ENCODE measurements at places on chromosomes 5 and 9. TPM values are rescaled to one million over a fixed set of nuclear protein-coding genes. Genes with fewer than 3 reads are reported as not detected.

- no peak for DNase-seq
Observed at GRCh38 chr9:136804509-136805206, 3.1 kb upstream of the RABL6 start.

DNA sequence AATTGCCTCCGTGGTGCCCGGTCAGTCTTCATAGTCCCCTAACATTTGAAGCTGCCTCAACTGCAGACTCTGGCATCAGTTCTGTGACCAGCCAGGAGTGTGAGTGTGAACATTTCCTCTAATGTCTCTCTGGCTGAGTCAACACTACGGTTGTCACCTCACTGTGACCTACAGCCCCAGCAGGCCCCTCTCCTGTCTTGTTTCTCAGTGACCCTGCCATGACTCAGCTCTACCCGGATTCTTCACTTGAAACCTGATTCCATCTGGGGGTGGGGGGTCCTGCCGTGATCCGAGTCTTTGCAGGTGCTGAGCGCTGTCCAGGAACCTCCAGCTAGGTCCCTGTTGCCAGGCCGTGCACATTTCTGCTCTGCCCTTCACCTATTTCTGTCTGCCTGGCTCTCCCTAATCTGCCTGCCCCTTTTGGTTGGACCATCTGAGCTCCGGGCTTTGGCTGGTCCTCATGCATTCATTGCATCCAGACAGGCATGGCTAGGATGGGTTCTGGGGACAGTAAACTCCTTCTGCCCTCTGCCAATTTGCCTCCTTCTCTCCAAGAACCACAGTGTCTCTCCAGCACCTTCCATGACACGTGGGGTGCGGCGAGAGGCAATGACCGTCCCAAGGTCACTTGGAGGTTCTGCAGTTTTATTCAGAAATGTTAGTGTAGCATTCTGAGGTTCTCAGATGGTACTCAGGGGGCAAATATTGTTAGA is 24.2 kb downstream of the STC2 start:
- DNase-seq: peak; percentile 76

DNA sequence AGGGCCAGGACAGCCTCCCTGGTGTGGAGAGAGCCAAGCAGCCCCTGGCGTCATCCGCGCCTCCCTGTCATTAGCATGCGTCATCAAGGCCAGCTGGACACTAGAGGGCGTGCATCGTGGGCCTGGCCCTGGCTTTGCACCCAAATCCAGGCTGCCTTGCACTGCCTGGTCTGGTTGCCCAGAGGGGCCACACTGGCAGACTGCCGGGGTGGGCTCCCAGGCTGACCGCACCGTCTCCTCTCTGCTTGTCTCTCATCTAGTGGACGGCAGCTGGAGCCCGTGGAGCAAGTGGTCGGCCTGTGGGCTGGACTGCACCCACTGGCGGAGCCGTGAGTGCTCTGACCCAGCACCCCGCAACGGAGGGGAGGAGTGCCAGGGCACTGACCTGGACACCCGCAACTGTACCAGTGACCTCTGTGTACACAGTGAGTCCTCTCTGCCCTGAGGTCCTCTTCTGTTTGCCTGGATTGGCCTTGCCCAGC is 29.0 kb downstream of the HK3 start:
- DNase-seq: peak; percentile 87

GRCh38 chr5:1330847-1331831 is 13.8 kb downstream of the CLPTM1L start:
- DNase-seq: no peak

Gene WNK2
- 16.7 TPM for total RNA-seq

GRCh38 chr9:78879324-78880100 is 582.6 kb downstream of the PSAT1 start:
- no peak for DNase-seq

Gene MED27
- 15.1 TPM for total RNA-seq

- no peak for DNase-seq
Observed at GRCh38 chr5:173742432-173742816, 126.0 kb upstream of the BOD1 start.

- no peak for DNase-seq
Observed at GRCh38 chr9:36051317-36051716, 14.6 kb downstream of the RECK start.

Gene UBE2R2
- total RNA-seq: 68.3 TPM

DNA sequence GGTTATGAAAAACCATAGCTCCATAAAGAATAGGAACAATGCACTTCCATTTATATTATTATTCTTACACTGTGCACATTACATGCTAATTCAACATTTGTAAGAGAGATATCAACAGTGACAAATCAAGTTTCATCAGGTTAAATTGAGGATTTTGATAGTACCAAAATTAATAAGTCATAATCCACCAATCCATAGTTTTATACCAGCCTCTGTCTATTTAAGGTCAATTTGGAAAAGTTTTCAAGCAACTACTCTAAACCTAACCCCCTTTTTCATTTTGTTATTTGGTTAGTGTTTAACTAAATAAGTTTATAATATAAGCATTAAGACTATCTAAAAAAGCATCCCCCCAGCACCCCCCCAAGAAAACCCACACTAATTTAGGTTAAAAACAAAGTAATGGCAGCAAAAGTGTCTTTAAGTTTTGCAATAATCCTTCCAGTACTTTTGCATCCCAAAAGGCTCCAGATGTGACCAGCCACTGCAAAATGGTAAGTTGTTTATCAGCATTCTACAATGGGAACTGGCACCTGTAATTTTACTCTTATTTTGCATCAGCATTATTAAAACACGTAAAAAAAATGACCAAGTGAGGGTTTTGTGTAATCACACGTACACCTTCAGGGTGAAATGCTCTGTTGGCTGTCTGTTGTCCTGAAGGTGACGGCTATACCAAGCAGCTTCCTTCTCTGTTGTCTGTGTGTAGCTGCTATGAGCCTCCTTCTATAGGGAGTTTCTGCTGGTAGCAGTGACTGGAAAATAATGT is 36.8 kb upstream of the SSBP2 start:
- DNase-seq: peak; percentile 23

GRCh38 chr9:87336914-87337333 is 160.7 kb upstream of the DAPK1 start:
- peak; percentile 89 for DNase-seq

DNA sequence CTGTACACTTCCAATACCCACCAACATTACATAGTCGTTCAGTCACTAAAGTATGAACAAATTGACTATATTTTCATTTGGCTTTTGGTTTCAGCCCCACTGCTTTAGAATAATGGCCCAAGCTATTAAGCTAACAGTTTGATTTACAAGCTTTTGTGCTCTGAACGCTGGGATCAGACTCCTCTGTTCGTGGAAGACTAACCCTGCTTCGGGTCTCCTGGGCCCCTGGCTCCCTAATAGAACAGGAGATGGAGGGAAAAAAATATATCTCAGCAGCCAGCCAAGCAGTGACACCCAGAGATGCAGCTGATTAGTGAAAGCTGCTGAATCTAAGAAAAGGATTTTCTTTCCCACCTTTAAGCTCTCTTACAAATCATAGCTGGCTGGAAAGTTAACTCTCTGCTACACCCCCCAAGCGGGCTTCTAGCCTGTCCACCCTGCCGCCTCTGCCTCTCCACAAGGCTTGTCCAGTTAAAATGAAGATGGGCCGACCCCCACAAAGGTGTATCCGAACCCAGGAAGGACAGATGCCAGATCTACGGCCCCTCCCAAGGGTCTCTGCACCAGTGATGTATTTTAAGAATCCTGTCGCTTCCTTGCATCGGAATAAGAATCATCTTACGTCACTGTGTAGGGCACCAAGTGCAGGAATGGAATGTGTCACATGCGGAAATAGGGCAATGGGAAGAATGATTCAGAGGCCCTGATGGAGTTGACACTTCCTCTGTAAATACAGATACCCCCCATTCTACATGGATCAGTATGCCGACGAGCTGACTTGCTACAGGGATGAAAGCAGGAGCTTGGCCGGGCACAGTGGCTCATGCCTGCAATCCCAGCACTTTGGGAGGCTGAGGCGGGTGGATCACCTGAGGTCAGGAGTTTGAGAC is 33.4 kb upstream of the BARHL1 start:
- no peak for DNase-seq

DNA sequence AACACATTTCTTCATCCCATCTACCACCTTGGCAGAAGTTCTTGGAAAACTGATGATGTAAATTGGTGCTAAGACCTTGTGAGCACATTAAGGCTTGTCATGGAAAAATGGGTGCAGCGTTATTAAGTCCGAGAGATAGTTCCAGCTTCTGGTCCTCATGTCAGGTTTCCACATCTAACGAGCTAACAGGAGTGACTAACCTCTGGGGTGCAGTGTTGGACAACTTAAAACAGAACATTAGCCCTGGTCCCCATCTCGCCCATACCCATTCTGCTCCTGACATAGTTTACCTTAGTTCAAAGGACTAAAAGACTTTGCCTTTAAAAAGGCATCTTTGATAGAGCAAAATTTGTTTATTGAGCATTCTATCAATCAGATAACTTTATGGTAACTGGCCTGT is 128.0 kb downstream of the SLC1A3 start:
- DNase-seq: peak; percentile 34

DNA sequence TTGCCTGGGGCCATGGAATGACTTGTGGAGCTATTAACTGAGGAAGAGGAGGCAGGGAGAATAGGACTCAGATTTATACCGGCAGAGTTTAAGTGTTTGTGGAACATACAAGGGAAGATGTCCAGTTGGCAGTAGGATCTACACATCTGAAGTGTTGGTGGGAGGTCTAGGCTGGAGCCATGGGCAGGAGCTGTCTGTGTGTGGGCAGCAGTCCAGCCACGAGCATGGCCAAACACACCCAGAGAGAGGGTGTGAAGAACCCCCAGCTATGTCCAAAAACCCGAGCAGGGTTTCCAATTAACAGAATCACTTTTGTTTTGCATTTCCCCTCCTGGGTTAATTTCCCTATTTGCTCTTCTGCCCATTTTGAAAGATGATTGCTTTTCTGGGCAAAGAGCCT is 393.7 kb downstream of the CDK5RAP2 start:
- no peak for DNase-seq

DNA sequence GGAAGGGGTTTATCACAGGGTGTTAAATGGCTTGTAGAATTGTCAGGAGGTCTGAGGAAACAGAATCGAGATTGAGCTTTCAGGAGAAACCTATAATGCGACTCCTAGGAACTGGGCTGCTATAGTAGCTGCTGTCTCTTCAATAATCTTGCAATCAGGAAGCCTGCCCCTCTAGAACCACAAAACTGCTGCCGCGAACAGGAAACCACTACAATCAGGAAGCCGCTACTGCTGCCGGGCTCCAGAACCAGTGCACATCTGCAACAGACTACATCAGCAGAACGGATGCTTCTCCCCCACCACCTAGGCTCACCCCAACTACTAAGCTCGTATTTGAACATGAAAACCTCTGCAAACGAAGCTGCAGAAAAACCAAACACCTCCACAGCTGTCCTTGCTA is 31.6 kb downstream of the TNFSF8 start:
- no peak for DNase-seq

Gene CCNO
- total RNA-seq: 0.93 TPM

DNA sequence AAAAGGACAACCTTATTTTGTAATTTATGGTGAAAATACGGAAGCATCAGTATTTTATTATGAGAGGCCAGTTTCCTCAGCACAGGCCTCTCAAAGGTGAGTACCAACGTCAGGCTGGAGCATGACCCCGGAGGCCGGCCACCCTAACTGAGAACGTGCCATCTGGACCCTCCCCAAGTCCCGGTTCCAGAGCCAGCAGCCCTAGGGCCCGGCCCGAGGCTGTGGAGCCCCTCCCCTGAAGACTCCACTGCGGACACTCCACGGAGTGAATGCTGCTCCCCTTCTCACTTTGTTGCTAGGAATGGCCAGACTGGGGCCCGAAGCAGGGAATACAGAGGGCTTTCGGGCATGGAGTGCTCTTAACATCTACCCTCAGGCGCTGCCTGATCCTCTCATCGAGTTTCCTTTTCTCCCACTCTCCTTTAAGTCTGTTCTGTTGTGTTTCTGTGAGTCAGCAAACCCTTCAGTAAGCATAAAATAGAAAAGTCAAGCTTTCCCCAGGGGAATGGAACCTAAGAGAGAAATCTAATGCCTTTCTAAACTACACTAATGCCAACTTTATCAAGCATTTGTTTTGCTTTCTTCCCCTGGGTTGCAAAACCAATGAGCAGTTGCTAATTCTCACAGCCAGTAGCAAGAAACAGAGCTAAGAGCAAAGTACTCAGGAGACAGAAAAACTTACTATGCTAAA is 4.5 kb downstream of the BRD9 start:
- DNase-seq: no peak

Gene RANBP3L
- not detected for total RNA-seq

DNA sequence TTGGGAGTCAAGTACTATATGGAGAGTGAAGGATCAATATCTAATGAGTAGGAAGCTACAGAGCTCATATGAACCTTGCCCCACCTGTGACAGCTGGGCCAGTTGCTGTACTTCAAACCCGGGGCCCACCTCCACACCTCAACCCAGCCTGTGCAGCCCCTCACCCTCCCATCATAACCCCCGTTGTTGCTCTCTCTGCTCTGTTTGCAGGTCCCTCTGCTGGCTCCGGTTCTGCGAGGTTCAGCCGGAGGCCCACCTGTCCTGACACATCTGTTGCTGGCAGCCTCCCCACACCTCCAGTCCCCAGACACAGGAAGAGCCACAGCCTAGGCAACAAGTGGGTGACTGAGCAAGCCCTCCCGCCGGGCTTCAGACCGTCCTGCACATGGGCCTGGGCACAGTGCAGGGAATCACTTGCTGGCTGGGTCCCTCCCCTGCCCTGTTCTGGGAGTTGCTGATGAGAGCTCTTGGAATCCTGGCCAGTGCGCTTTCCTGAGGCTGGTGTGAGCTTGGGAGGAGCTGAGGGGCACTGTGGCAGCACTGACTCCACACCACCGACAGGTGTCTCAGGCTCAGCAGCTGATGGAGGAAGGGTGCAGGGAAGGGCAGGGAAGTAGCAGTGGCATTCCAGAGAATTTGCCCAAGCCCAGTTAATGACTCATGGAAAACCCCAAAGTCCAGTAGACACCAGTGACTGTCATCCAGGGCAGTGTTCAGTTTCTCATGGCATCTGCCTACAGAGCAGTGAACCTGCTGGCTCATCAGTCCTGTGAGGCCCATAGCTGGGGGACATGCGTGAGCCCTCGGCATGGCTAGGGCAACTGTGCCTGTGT is 69.5 kb upstream of the GARNL3 start:
- DNase-seq: no peak

DNA sequence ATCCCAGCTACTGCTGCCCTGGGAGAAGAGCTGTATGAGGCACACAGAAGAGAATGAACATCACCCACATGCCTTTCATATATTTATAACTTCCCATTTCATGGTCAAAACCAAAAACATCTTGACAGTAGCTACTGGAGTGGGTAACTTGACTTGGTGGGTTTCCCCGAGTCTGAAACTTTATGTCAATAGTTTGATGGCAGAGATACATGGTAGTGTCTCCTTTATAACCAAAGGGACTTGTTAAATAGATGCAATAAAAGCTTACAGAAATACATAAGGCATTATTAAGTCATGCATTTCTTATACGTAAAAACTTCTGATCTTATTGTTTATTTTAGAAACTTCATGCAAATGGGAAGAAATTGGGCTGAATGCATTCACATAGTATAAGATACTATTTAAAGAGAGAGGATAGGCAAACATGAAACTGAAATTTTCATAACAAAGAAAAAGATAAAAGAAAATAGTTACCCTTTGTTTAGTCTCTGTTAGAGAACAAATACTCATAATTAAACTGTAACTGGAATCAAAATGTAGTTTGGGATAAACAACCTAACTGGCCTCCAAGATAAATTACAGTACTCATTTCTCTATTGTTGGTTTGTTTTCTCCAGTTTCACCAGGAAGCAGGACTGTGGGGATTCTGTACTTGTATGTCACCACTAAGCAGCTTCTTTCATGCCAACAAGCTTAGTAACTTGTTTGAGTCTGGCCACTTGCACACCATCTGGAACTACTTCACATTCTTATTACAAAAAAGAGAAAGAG is 459.3 kb upstream of the MEF2C start:
- DNase-seq: no peak
